HFFc6 (cell line): ENCODE measurements at places on chromosomes 5 and 9. TPM values are rescaled to one million over a fixed set of nuclear protein-coding genes. Genes with fewer than 3 reads are reported as not detected.

SLC36A3 gene
- total RNA-seq: not detected in 3 replicates

OSTF1 gene
- 60.5 to 71.6 TPM (median 64.3 TPM) in 3 replicates for total RNA-seq

ASS1 gene
- 53.3 to 117 TPM (median 86.4 TPM) in 3 replicates for total RNA-seq

DNA sequence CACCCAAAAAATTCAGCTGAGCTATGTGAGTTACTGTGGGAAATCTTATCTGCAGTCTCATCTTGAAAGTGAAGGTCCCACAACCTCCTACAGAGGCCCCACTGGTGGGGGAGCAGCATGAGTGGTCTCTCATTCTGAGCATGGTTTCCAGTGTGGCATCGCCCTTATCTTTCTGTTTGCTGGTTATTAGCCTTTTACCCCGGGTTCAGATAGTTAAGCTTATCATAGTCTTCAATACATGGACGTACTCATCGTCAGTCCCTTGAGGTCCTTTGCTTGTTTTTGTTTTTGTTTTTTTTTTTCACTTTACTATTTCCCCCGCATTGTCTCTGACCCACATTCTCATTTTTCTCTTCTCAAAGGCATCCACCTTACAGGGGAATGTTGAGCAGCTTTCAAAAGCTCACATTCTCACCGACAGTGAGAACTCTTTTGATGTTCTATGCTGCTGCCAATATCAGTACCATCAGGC is 7.7 kb upstream of the HAVCR2 start:
- no peaks in the 10 kb centered on the region for H3K4me1 ChIP-seq
- H3K4me3 ChIP-seq: no peak overlapping the region
- no peaks in the 10 kb centered on the region for H3K36me3 ChIP-seq
- no peaks in the 10 kb centered on the region for H3K27me3 ChIP-seq

- H3K4me3 ChIP-seq: no peak overlapping the region
- H3K27me3 ChIP-seq: peaks cover 24% of the 10 kb centered on the region
- no peaks in the 10 kb centered on the region for H3K36me3 ChIP-seq
- peaks cover 17% of the 10 kb centered on the region for H3K4me1 ChIP-seq
These were observed 54.7 kb upstream of the SIMC1 start for GRCh38 chr5:176183321-176184074.

DNA sequence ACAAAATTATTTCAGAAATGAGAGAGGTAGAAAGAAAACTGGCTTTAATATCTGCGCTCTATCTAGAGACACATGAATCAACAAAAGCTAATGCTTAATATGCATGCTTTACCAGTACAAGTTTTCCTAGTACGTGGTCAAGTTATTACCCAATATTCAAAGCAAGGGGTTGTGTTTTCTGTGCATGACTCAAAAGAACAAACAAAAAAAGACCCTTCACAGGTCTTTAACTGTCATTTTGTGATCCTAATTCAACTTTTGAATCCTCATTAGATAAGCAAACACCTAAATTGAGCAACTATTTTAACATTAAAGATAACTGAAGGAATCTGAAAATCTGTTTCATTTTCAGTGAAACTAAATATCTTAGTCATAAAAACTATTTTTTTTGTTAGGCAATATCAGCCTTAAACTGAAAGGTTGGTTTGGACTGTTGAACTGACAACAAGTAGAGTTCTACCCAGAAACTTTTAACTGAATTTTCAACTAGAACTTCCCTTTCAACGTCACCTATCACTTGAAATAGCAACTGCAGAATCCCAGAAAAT is 12.5 kb downstream of the ST8SIA4 start:
- no peaks in the 10 kb centered on the region for H3K27me3 ChIP-seq
- H3K4me1 ChIP-seq: no peaks in the 10 kb centered on the region
- no peak overlapping the region for H3K4me3 ChIP-seq

- no peaks in the 10 kb centered on the region for H3K36me3 ChIP-seq
- H3K4me1 ChIP-seq: peaks cover 21% of the 10 kb centered on the region
- peak; percentile 33 for DNase-seq
These were observed 12.2 kb upstream of the CLINT1 start for GRCh38 chr5:157870837-157871834.

DNA sequence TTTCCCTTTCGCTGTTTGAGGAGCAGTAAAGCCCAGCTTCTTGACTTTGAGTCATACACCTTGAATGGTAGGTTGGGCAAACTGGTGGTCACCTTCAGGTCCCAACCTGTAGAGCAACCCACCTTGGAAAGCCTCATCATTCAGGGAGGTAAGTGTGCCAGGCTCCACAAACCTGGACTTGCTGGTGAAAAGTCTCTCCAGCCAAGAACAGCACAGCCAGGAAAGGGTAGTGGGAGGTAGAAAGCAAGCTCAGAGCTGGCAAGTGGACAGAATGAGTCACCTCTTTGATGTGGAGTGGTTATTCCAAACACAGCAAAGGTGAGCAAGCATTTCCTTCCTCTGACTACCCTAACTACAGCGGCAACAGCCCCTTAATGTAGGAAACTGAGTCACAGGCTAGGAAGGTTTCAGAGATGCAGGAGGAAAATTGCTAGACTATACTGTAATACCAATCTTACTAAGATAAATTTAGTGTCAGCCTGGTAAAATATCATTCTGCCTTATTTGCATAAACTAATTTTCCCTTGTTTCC is 117.5 kb upstream of the MTAP start:
- H3K4me1 ChIP-seq: peaks cover 97% of the 10 kb centered on the region
- H3K27ac ChIP-seq: peak overlapping the region; percentile 97
- H3K27me3 ChIP-seq: no peaks in the 10 kb centered on the region

GRCh38 chr5:106639488-106639887 is 1031.2 kb downstream of the EFNA5 start:
- no peak for DNase-seq
- no peak overlapping the region for H3K27ac ChIP-seq
- no peaks in the 10 kb centered on the region for H3K36me3 ChIP-seq
- no peaks in the 10 kb centered on the region for H3K4me1 ChIP-seq

DNA sequence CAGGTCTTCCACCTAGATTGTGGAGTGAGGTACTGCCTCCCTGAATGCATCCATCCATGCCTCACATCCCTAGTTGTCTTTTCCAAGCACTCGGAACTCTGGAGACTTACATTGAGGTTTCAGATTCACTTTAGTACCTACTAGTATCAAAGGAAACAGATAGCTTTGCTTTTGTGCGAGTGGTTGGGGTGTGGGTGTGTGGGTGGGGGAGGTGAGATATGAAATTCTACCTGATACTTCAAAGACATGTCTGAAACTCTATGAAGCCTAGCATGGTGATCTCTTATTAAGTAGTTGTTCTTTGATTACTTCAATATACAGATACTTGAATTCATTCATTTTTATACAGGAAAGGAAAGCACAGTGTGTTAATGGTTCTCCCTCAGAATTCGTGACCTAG is 64.4 kb downstream of the MCCC2 start:
- H3K36me3 ChIP-seq: peaks cover 18% of the 10 kb centered on the region; the same call in 1 of the 2 replicates
- no peaks in the 10 kb centered on the region; the same call in 1 of the 2 replicates for H3K27me3 ChIP-seq
- DNase-seq: no peak
- no peak overlapping the region for H3K4me3 ChIP-seq
- no peak overlapping the region for H3K27ac ChIP-seq

GRCh38 chr5:85320495-85320894 is 935.8 kb upstream of the EDIL3 start:
- no peaks in the 10 kb centered on the region for H3K36me3 ChIP-seq
- H3K4me3 ChIP-seq: no peak overlapping the region
- H3K27me3 ChIP-seq: no peaks in the 10 kb centered on the region
- H3K27ac ChIP-seq: no peak overlapping the region

DNA sequence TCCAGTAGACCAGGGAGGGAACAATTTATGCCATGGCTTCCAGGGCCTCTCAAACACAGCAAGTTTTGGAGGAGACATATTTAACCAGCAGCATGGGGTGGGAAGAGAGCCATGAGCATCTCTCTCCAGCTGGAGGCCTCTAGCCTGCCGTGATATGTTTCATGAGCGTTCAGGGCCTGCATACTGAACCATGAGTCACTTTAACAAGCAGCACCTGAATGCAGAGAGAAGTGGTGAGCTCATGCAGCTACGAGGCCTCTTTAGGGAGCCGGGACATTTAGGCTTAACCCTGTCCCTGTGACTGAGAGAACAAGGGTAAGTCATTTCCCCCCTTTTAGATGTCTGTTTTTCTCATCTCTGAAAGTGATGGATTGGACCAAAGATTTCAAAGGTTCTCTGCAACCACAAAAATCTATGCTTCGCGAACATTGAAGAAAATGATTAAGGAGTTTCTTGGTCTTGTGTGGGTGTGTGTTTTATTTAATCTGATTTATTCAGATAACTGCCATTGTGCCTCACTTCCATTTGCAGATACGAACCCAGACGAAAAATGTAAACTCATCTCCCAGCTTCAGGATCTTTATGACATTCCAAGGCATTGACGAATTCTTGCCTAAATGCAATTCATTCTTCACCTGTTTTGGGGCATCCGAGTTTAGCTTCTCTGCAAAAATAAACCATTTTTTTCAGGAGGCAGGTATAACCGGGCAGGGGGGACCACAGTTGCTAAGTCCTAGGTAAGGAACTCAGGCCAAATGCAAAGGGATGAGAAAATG is 157.0 kb downstream of the GABBR2 start:
- peak overlapping the region; percentile 73 for H3K27ac ChIP-seq
- H3K4me3 ChIP-seq: peak overlapping the region; percentile 56
- no peaks in the 10 kb centered on the region; the same call in 1 of the 2 replicates for H3K27me3 ChIP-seq
- peak; percentile 77 for DNase-seq
- peaks cover 43% of the 10 kb centered on the region for H3K4me1 ChIP-seq

- H3K27me3 ChIP-seq: peaks cover 4% of the 10 kb centered on the region; the same call in 1 of the 2 replicates
- no peak overlapping the region; the same call in 1 of the 2 replicates for H3K4me3 ChIP-seq
- no peak overlapping the region for H3K27ac ChIP-seq
- DNase-seq: peak; percentile 17
These were observed 117.9 kb downstream of the ANXA1 start for GRCh38 chr9:73269430-73270101.

- no peak for DNase-seq
- no peaks in the 10 kb centered on the region for H3K36me3 ChIP-seq
- peaks cover 26% of the 10 kb centered on the region for H3K4me1 ChIP-seq
- H3K27me3 ChIP-seq: peaks cover 3% of the 10 kb centered on the region; the same call in 1 of the 2 replicates
- no peak overlapping the region for H3K27ac ChIP-seq
These were observed 967 bp downstream of the ANKRD31 start for GRCh38 chr5:75235711-75236110.

DNA sequence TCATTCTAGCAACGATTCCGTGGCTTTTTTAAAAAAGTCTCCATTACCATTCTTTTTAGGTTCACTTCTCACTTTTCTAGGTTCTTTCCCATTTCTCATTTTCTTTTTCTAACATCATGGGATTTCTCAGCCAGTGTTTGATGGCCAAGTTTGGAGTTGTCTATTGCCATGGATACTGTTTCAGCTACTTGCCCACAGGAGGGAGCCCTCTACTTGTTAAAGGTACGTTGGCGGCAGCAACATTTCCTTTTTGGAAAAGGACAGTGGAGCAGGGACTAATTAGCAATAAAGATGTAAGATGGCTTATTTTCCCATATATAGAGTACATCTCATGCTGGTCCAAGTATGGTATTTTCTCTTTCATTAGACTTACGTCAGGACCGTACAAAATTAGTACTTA is 2257.5 kb upstream of the C9orf72 start:
- H3K27ac ChIP-seq: no peak overlapping the region
- H3K4me1 ChIP-seq: no peaks in the 10 kb centered on the region
- H3K36me3 ChIP-seq: 0 out of 2 replicates have a peak, but pooled peaks cover 4% of the 10 kb centered on the region
- no peaks in the 10 kb centered on the region for H3K27me3 ChIP-seq
- DNase-seq: peak; percentile 53

DNA sequence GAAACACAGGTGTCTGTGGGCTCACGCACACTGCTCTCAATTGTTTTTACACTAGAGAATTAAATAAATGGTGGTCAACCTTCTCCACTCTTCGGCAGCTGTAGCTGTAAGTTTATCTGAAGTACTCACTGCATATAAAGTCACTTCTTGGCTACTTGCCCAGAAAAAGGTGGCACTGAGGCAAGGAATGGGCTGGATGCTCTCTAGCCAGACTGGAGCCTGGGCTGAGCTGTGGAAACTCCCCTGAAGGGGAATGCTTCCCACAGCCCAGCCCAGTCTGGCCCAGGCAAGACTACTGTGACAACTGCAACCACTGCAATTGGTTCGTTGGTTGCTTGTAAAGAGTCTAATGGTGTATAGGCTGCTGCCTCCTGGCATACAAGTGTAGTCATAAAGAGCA is 4.5 kb downstream of the LEAP2 start:
- H3K4me1 ChIP-seq: peaks cover 38% of the 10 kb centered on the region
- peak overlapping the region; percentile 31; the same call in 1 of the 2 replicates for H3K27ac ChIP-seq
- no peak overlapping the region for H3K4me3 ChIP-seq
- peak; percentile 43 for DNase-seq
- H3K36me3 ChIP-seq: peaks cover 35% of the 10 kb centered on the region
- H3K27me3 ChIP-seq: no peaks in the 10 kb centered on the region

DNA sequence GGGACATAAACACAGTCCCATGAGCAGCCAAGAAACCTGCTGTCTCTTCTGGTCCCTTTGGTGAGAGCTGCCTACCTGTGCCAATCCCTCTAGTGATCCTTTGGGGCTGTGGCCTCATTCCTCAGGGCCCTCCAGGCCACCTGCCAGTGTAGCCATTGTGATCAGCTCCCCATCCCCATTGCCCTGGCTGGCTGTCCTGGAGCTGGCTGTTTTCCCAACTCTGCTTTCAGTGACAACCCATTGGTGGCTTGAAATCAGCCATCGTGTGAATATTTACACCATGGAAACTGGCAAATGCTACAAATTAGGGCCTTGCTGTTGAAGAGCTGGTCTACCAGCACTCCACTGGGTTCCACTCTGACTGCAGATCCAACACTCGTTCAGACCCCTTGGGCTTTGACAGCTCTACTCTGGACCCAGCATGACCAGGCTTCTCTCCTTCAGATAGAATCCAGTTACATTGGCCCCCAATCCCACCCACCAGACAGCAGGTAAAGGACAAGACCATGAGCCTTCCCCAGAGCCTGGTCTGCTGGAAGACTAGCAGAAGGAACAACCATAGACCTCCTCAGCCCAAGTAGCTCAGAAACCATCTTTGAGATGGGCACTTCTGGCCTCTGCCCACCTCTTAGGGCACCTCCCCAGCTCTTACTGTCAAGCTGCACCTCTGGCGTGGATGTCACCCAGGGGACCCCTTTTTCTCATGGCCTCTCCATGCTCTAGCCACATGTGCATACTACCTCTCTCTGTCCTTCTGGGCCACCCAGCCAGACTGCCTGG is 69.2 kb upstream of the NEK6 start:
- DNase-seq: no peak
- peaks cover 45% of the 10 kb centered on the region for H3K27me3 ChIP-seq
- H3K4me3 ChIP-seq: no peak overlapping the region
- H3K4me1 ChIP-seq: no peaks in the 10 kb centered on the region
- H3K27ac ChIP-seq: no peak overlapping the region
- no peaks in the 10 kb centered on the region for H3K36me3 ChIP-seq

- peaks cover 28% of the 10 kb centered on the region for H3K4me1 ChIP-seq
- DNase-seq: no peak
- no peaks in the 10 kb centered on the region for H3K36me3 ChIP-seq
- no peak overlapping the region for H3K4me3 ChIP-seq
These were observed 67.8 kb upstream of the HSPB3 start for GRCh38 chr5:54387659-54388232.

DNA sequence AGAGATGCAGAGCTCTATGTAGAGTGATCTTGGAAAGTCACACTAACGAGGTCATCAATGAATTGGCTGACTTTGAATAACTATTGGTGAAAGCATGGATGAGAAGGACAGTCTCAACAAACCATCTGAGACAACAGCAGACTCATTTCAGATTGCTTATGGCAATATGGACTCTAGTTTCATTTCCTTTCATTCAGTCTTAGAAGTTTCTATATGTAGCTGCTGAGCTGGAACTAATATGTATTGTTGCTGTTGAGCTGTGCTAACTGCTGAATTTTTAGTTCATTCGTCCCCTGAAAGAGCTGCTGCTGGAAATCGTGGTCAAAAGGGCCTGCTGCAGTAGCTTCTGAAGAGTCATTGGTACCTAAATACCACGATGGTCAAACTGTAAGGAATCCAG is 31.3 kb downstream of the TNFSF15 start:
- H3K27me3 ChIP-seq: peaks cover 23% of the 10 kb centered on the region
- H3K4me3 ChIP-seq: no peak overlapping the region
- H3K36me3 ChIP-seq: no peaks in the 10 kb centered on the region
- H3K27ac ChIP-seq: no peak overlapping the region
- DNase-seq: no peak
